ENCODE measurements at places on chromosomes 11 and 22.

DNA sequence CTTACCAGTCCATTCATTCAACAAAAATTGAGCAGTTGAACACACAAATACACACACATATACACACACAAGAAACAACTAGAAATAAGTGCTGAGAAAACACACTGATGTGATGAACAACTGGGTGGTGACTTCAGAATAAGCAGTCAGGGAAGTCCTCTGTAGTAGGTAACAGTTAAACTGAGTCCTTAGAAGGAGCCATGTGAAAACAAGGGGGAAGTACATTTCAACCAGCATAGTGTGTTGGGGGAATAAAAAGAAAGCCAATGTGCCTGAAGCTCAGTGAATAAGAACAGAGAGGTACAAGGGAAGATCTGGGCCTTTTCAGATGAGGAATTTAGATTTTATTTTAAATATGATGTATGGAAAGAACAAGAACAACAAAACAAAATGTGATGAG is 6.8 kb upstream of the TMEM123 start:
- DNase-seq, result no peak

DNA sequence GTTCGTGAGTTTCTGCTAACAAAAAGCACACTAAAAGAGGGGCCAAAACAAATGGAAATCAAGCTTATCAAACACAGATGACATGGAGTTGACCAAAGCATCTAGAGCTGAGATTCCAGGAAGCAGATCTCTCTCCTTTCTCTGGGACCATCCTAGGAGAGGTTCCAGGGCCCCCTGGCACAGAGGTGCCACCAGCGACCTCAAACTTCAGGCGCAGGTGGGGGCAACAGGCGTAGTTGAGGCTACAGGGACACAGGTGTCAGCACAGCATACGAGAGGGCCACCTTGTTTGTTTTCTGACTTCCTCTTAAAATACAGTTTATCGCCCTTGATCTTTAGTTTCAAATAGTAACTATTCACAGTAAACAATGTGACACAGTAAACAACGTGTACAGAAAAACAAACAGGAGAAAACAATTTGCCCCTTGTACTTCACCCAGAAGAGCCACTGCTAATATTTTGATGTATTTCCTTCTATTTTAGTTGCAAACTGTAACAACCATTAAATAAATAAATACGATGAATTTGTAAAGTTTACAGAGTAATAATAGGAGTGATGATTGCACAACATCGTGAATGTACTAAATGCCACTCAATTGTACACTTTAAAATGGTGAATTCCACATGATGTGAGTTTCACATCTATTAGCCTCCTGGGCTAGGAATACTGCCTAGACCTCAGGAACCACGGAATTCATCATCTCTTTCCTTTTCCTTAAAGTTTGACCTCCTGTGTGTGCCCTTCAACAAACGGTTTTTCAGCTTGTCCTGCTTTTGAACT is 52.2 kb downstream of the IGLL5 start:
- DNase-seq, result no peak

DNA sequence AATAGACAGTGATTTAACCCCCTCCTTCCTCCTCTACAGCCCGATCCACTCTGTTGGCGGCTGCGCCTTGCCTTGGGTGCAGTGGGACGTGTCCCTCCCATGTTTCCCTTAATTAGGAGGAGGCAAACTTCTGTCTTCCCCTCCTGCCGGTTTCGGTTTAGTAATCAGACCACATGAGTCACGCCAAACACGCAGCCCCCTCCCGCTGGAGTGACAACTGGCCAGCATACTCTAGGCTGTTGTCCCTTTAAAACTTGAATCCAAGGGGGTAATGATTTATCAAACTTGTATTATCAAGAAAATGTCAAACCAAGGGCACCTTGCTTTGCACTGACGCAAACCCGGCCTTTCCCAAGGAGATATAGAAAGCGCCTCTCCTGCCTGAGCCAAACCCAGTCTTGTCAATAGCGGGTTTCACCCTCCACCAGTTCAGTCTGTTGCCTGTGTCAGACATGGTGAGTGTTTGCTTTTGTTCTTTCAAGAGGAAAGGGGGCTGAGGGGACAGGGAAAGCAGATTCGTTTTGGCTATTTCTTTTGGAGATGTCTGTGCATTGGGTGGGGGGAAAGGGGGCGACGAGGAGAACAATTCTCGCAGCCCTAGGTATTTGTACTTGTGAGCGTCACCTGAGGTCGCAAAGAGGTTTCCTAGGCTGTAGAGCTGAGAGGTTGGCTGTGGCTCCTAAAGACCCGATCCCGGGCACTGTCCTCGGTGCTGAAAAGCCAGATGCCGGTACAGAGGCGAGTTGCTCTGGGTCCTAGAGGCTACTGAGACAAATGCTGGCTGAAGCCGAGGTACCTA is at the start of gene SLC6A5:
SLC6A5 (plus strand) TSS at position 388 of the 799 bp plus-strand sequence; CDS start at position 453, 65 bp downstream.
- no peak for DNase-seq

DNA sequence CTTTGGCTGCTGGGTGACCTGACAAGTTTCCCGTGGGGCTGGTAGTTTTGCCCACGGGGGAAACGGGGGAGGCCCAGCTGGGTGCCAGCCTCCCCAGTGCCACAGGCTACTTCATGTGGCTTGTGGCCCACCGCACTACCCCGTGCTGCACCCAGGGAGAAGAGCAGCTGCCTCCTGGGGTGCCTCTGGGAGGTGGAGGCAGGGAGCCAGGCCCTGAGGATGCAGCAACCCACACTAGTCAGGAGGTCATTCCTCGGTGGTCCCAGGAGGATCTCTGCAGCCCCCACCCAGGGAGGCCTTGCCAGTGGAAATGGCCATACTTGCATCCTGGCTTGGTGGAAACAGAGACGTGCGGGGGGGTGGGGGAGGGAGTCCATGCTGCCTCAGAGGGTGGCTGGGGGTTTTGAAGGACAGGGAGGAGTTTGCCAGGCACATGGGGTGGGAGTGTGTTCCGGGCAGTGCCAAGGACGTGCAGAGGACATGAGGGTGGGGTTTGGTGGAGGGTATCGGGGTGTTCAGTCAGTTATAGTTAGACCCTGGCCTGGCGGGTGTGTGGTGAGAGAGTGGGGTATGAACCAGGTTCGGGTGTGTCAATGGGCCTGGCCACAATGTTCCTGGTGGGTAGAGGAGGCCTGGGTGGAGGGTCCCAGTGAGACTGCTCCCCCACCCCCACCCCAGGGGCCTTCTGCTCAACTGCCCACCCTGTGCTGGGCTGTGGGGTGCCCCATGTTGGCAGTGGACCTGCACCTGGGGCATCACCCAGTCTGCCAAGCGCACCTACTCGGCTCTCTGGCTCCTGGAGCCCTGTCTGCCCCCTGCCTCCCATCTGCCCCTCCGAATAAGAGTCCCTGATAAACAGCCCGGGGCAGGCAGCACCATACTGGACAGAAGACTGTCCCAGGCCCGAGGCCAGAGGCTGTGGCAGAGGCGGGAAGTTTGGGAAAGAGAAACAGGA is 3.8 kb downstream of the PIM3 start:
- no peak for DNase-seq

- DNase-seq, result no peak
These were observed 9.8 kb downstream of the LGALS2 start for GRCh38 chr22:37569921-37570660.

DNA sequence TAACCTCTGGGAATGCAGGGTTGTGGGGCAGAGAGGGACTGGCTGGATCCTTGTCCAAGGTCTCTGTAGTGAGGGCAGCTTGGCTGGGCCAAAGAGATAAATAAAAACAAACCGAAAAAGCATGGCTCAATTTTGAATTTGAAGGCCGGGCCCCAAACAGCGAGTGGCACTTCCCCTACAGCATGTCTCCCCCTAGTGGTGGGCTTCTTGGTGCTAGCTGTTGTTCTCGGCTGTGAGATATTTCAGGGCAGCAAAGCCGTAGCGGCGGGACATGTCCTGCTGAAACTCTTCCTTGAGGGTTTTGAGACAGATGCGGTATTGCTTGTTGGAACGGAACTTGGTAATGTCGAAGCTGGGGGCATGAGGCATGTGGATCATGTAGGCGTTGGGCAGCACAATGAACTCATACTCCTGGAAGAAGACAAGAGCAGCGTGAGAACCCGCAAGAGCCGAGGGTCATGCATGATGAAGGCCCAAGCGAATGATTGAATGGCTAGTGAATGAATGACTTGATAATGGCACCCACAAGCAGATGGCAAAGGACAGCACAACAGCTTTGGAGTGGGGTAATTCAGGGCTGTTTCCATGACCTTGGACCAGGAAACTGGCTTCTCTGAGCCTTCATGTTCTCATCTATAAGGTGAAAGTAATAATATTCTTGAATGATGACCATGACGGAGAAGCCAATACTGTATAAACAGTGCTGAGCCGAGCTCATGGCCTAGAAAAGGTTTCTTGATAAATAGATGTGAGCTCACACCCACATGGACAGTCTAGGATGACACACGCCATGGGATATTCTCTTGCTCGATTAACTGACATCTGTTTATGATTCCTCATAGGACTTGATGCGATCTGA is 216.3 kb upstream of the SYN3 start:
- DNase-seq, result no peak

Measured in activated CD8-positive, alpha-beta memory T cell treated with anti-CD3 and anti-CD28 coated beads for 48 hours (primary cell).